Cardiac muscle cell (in vitro differentiated cells and primary cell): ENCODE measurements at places on chromosomes 1 and 21. TPM values are rescaled to one million over a fixed set of nuclear protein-coding genes. Genes with fewer than 3 reads are reported as not detected.

SPATA21 gene
- total RNA-seq, result 0.18 TPM in 1 of 2 replicates, not detected in the other

C1orf87 gene
- not detected in 2 replicates for total RNA-seq

CYP2J2 gene
- 3.8 and 7.6 TPM in 2 replicates for total RNA-seq

TSPAN1 gene
- total RNA-seq, result not detected in 2 replicates

OR2T35 gene
- total RNA-seq, result not detected in 2 replicates

AGT gene
- total RNA-seq, result 16.3 and 16.6 TPM in 2 replicates
